ENCODE measurements at places on chromosomes 11 and 22.

- DNase-seq, result no peak
Measured at GRCh38 chr11:134069426-134070341, 812 bp downstream of the JAM3 start.

GRCh38 chr11:131464461-131464860 is 94.0 kb downstream of the NTM start:
- no peak for DNase-seq

DNA sequence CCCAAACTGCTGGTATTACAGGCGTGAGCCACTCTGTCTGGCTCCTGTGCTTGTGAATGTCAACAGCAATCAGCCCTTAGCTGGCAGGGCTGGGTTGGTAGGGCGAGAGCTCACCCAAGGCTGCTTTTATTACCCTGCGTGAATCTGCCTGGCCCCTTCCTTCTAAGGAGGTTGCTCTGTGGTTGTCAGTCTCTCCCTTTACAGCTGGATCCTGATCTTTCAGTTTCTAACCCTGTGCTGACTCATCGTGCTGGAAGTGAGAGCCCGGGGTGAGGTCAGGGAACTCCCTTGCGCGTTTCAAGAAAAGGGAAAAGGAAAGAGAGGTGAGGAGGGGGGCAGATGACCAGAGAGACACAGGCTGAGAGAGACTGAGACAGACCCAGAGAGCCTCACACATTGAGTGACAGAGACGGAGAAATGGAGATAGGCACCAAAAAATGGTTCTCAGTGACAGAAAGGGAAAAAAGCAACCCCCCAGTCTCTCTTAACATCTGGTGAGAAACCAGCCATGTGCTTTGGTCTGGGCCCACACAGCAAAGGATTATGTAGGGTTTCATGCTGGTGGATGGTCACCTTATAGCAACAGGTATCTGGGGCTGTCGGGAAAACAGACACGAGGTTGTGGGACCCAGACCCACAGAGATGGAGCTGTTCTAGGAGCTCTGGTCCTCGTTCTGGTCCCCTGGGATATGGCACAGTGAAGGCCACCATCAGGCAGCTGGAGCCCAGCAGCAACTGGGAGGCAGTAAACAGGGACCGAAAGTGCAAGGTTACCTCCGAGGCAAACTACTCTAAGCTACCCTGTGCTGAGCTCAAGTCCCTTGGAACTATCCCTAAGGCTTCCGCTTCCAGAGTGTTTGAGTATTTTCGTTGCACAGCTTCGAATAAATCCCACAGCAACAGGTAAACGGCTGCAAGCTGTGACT is 2.5 kb downstream of the TCN2 start:
- DNase-seq, result no peak

GRCh38 chr11:124882339-124883071 is 15.2 kb downstream of the ROBO4 start:
- no peak for DNase-seq

GRCh38 chr11:17294033-17294432 is 17.5 kb downstream of the NUCB2 start:
- no peak for DNase-seq

- DNase-seq, result no peak
Measured at GRCh38 chr11:68013611-68014156, 3.6 kb downstream of the ALDH3B1 start.

- no peak for DNase-seq
Measured at GRCh38 chr11:104256525-104256924, 92.6 kb upstream of the PDGFD start.

DNA sequence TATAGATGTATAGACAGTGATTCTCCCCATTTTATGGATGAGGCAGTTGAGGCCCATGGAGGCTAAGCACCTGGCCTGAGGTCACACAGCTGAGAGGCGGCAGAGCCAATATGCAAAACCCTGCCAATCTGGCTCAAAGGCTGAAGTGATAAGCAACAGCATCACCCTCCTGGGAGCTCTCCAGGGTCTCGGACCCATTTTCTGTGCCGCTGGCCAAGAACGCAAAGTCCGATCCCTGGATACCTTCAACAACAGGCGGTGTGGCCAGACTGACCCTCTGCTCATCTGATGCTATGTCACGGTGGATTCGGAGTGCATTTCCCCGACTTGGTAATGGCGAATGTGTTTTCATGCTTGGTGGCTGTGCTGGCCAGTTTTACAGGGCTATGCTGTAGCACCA is 595.0 kb downstream of the TBC1D22A start:
- DNase-seq, result no peak
